ENCODE measurements at places on chromosomes 1 and 21. TPM values are rescaled to one million over a fixed set of nuclear protein-coding genes. Genes with fewer than 3 reads are reported as not detected.

The CFHR5 gene
- total RNA-seq, result not detected

The XCL1 gene
- not detected for total RNA-seq

The PTPN14 gene
- total RNA-seq, result 26.8 TPM

The CFHR1 gene
- total RNA-seq, result not detected
